ENCODE measurements at places on chromosomes 3 and 15.
A peak's percentile ranks its signal among the peaks of the same experiment; 100 is the strongest.

DNA sequence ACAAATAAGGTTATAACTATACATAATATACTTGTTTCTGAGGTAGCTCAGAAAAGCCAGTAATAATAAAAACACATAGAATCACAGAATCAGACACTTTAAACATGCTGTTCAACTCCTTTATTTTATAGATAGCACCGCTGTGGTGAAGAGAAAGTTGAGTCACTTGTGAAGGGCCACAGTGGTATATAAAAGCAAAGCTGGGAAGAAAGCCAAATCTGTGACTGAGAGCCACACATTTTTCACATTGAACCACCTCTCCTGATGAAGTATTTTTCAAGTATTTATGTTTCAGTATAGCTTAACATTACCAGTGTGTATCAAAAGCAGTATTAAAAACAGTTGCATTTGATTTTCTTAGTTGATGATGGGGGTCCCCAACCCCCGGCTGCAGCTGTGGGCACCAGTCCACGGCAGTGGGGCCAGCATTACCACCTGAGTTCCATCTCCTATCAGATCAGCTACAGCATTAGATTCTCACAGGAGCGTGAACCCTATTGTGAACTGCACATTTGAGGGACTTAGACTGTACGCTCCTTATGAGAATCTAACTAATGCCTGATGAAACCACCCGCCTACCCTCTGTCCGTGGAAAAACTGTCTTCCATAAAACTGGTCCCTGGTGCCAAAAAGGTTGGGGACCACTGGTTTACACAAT lies 46.2 kb downstream of the TBL1XR1 start:
- DNase-seq, result no peak

GRCh38 chr3:139935016-139935865 lies at the start of gene CLSTN2:
TSS of gene CLSTN2 (plus strand) at chr3:139935185.
- peak; percentile 86 for DNase-seq

GRCh38 chr15:100588638-100589242 lies 13.2 kb downstream of the LINS1 start:
- peak; percentile 46 for DNase-seq

DNA sequence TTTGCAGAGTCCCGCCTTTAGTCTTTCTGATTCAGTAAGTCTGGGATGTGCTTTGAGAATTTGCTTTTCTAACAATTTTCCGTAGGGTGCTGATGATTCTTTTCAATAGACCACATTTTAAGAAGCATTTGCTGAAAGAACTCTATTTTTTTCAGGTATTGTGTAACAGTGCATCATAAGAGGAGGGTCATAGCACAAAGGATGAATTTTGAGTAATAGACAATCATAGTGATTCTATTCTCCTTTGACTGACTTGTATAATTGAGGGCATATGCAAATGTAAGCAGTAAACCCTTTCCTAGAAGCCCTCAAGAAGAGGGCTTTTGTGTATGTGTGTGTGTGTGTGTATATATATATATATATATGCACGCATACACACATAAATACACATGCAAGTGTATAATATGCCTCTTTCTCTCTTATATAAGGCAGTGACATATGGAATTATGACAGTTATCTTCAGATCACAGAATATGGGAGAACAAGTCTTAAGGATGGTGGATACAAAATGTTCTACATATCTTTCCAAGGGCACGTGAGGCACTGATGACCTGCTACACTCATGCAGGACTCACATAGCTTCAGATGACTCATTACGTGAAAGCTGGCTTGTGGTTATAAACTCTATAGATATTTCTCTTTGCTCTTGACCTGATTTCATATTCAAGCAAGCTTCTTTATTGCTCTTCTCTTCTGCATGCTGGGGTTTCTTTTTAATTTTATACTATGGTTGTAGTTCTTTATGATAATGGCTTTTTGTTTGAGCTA lies 6.5 kb upstream of the PLSCR1 start:
- no peak for DNase-seq

All from T47D (cell line).